GM03348 (cell line): ENCODE measurements at places on chromosomes 3 and 15.
A peak's percentile ranks its signal among the peaks of the same experiment; 100 is the strongest.

- DNase-seq: no peak
Measured at GRCh38 chr3:66259566-66260255, 38.9 kb downstream of the SLC25A26 start.

DNA sequence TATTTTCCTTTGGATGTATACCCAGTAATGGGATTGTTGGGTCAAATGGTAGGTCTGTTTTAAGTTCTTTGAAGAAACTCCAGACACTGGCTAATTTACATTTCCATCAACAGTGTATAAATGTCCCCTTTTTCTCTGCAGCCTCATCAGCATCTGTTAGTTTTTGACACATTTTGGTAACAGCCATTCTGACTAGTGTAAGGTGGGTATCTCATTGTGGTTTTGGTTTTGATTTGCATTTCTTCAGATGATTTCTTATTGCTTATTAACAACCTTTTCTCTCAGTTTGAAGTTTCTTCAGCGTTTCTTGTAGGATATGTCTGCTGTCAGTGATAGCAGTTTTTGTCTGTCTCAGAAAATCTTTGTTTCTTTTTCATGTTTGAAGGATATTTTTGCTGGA lies 15.4 kb downstream of the GALK2 start:
- DNase-seq: no peak

GRCh38 chr3:11116336-11117059 lies 37.8 kb upstream of the HRH1 start:
- no peak for DNase-seq

GRCh38 chr3:121819236-121819635 lies 15.6 kb downstream of the IQCB1 start:
- no peak for DNase-seq

GRCh38 chr3:42183991-42184632 lies 81.9 kb downstream of the CCK start:
- DNase-seq: peak; percentile 62

DNA sequence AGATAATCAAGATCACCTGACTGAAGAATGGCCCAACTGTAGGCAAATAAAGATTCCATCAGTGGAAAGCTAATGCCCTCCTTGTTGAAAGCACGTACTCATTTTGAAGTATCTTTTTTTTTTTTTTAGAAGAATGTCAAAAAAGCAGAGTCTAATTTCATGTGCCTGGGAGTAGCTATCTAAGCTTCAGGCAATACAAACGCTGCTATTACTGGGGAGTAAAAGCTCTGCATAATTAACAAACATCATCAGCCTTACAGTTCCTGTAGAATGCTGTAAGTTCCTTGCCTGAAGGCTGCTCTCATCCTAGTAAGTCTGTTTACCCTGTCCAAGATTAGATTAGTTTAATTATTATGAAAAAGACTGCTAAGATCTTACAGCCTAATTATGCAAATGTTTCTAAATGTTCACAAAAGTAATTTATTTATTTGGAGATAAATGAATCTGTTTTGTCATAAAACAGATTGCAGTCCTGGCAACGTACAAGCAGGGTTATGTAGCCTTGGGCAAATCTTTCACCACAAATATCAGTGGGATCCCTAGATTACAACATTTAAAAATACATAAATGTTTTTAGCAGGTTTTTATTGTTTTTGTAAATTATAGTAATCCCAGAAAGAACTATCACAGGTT lies 451.3 kb upstream of the AGTR1 start:
- no peak for DNase-seq

DNA sequence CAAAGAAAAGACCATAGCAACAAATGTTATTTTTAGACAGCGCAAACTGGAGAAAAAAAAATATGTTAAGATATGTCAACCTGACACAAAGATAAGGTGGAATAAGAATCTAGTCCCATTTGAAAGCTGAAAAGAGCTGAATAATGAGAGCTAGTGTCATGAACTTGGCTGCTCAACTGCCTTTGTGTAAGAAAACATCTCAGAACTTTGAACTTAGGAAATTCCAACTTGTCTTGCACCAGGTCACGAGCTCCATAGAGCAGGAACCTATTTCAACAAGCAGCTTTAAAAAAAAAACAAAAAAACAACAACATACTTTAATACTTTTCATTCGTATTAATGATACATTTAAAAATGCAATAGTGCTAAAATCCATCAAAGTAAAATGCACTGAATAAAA lies 79.5 kb downstream of the ZNF280D start:
- DNase-seq: no peak

- no peak for DNase-seq
Measured at GRCh38 chr15:77975332-77976094, 102.0 kb downstream of the TBC1D2B start.

GRCh38 chr3:7371693-7372572 lies 511.0 kb downstream of the GRM7 start:
- no peak for DNase-seq

DNA sequence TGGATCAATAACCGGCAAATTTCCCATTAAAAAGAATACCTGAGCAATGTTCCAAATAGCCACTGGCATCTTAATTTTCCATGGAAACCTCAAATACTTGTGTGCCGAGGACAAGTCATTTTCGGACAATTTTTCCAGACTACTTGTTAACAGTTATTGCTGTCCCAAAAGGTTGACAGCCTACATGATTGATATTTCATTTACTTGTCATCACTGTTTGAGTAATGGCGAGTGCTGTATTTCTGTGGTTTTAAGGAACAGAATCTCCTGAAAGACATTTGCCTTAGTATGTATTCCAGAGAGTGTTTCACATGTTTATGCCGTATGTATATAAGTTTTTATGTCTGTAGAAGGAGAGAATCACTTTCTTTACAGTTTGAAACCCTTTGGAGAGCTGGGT lies 36.7 kb downstream of the MAP2K5 start:
- DNase-seq: no peak

- no peak for DNase-seq
Measured at GRCh38 chr15:45111390-45112142, 2.4 kb downstream of the DUOX2 start.

GRCh38 chr15:31758126-31758525 lies 272.2 kb upstream of the CHRNA7 start:
- DNase-seq: no peak

- no peak for DNase-seq
Measured at GRCh38 chr3:88321363-88322050, 171.7 kb downstream of the C3orf38 start.

DNA sequence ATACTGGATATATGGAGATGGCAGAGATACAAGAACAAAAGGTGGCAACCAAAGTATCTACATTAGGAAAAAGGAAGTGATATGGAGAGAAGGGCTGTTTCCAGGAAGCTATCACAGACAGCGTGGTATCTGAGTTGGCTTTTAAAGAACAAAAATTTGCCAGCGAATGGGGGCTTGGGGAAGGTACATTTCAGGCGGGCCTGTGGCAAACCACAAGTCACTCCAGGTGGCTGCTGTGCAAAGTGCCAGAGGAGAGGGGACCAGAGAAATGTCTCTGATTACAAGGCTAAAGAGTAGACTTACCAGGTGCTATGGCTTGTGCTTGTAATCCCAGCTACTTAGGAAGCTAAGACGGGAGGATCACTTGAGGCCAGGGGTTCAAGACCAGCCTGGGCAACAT lies 91.1 kb downstream of the MSL2 start:
- DNase-seq: no peak

DNA sequence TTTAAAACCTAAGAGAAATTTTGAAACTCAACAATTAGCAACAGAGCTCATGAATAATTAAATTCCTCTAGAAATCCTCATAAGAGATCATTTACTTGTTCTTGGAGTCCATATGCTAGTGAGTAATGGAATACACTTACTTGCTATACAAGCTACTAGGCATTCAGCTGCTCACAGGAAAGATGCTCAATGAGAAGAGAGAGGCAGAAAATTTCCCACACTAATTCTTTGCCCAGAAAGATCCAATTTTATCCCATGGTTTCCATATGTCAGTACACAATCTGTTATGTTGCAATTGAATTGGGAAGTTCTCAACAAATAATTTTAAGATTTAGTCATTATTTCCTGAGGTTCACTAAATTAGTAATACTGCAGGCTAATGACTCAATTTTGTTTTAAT lies 310.4 kb downstream of the RYR3 start:
- peak; percentile 6 for DNase-seq

- no peak for DNase-seq
Measured at GRCh38 chr15:98801234-98801561, 152.9 kb downstream of the IGF1R start.

DNA sequence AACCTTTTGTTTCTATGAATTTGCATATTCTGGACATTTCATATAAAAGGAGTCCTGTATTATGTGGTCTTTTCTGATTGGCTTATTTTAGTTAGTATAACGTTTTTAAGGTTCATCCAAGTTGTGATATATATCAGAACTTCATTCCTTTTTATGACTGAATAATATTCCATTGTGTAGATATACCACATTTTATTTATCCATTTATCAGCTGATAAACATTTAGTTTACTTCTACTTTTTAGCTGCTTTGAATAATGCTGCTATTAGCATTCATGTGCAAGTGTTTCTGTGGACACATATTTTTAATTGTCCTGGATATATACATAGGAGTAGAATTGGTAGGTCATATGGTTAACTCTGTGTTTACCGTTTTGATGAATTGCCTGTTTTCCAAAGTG lies 498.5 kb upstream of the ADAMTS9 start:
- DNase-seq: no peak

DNA sequence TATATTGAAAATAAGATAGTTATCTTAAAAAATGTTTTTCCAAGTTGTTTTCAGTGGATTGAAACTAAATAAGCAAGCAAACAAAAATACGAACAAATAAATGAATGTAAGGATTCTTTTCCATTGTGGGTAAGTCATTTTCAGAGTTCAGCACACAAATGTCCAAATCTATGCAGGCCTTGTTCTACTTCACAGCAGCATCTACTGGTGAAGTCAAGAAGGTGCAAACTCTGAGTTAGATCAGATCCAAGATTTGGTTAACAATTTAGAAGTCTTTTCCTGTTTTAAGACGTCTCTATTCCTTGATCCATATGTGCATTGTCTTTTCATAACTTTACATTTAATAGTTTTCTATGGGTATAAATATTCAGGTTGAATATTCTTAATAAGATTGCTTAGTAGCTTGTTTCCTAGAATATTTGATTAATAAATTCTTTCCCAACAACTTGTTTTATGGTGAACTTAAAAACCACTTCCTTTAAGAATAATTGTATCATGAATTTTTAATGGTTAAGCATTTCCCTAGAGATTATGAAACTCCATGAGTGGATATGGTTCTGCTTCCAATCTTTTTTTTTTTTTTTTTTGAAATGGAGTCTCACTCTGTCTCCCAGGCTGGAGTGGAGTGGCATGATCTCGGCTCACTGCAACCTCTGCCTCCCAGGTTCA lies 10.5 kb downstream of the PTX3 start:
- peak; percentile 50 for DNase-seq

GRCh38 chr3:99502871-99503270 lies 135.5 kb upstream of the COL8A1 start:
- DNase-seq: no peak

DNA sequence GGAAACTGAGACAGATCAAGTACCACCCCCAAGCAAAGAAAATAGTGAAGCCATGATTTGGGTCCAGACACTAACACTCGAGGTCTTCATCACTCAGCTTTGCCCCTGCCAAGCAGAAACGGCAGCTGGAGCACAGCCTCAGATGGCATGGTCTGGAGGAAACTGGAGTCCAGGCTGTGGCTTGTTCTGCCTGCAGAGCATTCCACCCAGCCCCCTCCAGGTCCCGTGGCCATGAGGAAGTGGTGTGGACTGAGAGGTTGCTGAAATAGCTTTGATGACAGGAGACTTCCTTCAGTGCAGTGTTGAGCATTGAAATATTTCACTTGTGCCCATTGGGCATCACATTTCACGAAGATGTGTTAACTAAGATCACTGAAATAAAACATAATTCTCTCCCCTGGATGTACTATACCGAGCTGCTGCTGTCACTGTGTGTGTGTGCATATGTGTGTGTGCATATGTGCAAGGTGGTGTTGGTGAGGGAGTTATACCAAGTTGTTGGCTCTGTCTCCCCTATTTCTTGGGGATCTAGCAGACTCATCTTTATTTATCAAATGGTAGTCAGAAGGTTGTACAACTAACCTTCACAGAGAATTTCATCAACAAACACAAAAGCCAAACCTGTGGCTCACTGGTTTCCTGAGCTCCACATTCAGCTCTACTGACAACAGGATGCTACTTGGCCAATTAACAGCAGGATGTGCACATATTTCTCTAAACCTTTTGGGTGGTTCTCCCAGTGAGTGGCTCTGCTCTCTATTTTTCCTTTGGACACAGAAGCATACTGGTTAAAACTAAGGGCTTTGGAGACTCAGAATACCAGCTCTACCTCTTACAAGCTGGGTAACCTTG lies 660.1 kb upstream of the CFAP20DC start:
- DNase-seq: no peak

- peak; percentile 39 for DNase-seq
Measured at GRCh38 chr15:45550436-45550835, 27.9 kb upstream of the SLC30A4 start.

DNA sequence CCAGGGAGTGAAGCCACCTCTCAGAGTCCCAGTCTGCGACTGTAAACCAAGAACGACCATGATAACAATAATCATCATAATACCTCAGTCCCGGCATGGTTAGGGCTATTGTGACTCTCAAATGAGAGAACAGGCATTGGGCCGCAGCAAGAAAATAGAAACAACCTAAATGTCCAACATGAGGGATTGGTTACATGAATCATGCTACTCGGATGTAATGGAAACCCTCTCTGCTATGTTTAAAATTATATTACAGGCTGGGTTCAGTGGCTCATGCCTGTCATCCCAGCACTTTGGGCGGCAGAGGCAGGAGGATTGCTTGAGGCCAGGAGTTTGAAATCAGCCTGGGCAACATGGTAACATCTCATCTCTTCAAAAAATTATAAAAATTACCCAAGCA lies 2.8 kb downstream of the CPN2 start:
- no peak for DNase-seq

DNA sequence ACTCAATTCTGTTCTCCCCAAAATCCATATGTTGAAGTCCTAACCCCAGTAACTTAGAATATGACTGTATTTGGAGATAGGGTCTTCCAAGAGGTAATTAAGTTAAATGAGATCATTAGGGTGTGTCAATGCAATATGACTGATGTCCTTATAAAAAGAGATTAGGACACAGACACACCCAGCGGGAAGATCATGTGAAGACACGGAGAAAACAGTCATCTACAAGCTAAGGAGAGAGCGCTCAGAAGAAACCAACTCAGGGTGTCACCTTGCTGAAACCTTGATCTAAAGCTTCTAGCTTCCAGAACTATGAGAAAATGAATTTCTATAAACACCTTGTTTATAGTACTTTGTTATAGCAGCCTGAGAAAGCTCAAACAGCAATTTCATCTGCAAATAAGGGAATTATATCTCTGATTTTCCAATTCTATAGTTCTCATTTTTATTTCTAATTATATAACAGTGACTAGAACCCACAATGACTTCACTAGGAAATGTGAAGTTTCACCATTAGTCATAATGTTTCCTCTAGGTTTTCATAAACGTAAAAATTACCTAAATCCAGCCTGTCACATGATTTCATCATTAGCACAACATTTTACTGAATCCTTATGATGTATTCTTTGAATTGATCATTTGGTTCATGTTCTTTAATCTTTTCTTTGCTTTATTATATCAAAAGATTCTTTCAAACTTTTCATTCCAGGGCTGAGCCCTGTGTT lies 459.1 kb upstream of the MDFIC2 start:
- no peak for DNase-seq

GRCh38 chr3:66748175-66748876 lies 247.5 kb upstream of the LRIG1 start:
- DNase-seq: no peak

- DNase-seq: no peak
Measured at GRCh38 chr3:128588147-128588546, 62.5 kb downstream of the RPN1 start.
